ENCODE measurements at places on chromosomes 5 and 9.

DNA sequence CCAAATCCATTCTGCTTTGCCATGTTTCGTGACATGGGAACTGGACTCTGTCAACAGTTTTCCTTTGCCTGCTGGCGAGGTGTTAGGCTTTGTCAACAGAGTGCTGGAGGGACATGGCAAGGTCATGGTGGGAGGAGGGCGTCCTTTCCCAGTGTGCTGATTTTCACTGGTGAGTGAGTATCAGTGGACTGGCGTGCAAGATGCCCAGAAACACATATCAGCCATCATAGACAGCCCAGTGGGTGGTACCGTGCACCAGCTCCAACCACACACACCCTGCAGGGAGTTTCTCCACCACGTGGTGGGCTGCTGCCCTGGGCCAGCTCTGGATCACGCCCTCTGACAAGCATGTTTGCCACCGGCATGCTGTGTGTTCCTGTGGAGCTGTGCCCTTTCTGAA lies 50.0 kb upstream of the ABL1 start:
- no peak for DNase-seq

DNA sequence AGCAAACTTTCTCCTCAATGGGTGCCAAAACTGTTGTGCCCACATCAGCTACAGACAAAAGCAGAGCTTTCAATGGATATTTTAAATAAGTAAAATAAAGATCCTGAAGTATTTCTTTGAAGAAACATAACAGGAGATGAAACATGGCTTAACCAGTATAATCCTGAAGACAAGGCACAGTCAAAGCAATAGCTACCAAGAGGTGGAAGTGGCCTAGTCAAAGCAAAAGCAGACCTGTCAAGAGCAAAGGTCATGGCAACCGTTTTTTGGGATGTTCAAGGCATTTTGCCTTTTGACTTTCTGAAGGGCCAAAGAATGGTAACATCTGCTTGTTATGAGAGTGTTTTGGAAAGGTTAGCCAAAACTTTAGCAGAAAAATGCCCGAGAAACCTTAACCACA lies 77.9 kb downstream of the ANXA1 start:
- no peak for DNase-seq

GRCh38 chr5:23461576-23461975 lies 45.8 kb upstream of the PRDM9 start:
- DNase-seq: no peak

GRCh38 chr9:95124582-95125367 lies 192.7 kb downstream of the FANCC start:
- DNase-seq: no peak

DNA sequence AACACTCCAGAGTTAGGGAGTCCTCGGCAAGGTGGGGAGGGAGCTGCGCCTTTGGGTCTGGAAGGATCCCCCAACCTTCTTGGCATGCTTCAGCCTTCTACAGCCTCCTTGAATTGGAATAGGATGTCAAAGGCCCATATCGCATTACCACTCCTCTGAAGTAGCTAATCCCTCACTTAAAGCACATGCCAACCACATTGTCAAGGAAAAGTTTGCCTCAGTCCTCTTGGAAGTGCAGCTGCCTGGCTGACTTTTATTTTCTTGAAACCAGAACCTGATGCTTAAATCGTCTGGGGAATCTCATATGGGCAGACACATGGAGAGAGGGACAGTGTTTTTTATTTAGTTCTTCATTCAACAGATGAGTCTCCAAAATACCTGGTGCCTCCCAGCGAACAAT lies 14.5 kb downstream of the CXCL14 start:
- DNase-seq: no peak

- no peak for DNase-seq
Measured at GRCh38 chr5:72042097-72042496, 65.2 kb upstream of the MAP1B start.

DNA sequence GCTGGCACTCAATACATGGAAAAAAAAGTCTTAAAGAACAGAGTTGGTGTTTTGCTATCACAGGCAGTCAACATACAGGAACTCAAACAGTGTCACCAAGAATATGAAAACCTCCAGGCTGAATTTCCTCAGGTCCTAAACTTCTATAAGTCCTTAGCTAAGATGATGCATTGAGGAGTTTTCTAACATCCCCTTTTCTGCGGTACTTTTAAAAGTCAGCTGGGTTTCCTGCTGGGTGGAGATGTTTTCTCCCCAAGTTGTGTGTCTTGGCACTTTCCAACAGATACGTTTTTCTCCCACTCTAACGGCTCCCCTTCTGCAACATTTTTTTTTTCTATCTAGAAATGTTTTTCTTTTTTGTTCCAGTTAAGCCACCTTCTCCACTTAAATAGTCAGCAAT lies 244.8 kb upstream of the HAPLN1 start:
- DNase-seq: no peak

GRCh38 chr5:138760448-138761110 lies 7.4 kb downstream of the CTNNA1 start:
- no peak for DNase-seq

- no peak for DNase-seq
Measured at GRCh38 chr5:159758189-159758588, 158.1 kb upstream of the ADRA1B start.

DNA sequence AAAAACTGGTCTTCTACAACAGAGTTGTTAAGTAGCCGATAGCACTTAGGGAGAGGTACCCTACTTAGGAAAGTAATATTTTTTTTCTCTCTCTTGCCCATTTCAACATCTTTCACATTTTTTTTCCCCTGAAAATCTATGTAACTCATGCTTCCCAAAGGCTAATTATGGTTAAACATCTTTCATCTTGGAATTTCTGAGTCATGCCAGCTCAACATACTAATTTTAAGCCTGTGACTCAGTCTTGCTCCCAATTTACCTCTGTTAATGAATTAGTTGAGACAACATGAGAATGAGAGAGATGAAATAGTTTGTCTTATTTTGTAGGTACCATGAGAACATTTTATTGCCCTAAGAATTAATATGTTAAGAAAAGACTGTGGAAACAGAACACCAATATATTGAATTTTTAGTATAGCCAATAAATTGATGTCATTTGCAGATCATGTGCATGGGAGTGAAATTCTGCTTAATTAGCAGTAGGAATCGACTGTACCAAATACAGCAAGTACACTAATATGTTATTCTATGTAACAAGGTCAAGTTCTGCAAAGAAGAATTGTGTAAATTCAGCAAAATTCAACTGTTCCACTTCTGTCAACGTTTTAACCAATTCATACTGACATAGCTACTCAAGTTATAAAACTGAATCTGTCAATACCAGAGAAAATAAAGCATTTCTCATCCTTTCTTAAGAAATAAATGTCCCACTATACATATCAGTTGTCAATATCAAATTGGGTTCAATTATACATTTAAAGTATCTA lies 550.0 kb downstream of the PTPRD start:
- no peak for DNase-seq

DNA sequence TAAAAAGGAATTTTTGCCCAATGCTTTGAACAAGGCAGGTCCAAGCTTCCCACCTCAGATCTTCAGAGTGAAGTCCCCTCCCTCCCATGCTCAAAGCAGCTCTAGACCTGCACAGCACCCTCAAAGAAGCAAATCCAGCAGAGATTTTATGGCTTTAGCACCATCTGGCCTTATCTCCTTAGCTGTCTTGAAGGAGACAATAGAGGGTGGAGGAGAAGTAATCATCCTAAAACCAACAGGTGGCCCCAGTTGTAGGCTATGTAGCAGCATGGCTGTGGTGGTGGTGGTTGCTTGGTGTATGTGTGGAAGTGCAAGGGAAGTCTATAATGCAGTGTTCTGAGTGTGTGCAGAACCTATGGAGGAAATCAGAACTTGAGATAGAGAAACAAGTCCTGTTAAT lies 140.1 kb downstream of the GRIA1 start:
- no peak for DNase-seq
